ENCODE measurements at places on chromosomes 12 and 14.
A peak's percentile ranks its signal among the peaks of the same experiment; 100 is the strongest.

DNA sequence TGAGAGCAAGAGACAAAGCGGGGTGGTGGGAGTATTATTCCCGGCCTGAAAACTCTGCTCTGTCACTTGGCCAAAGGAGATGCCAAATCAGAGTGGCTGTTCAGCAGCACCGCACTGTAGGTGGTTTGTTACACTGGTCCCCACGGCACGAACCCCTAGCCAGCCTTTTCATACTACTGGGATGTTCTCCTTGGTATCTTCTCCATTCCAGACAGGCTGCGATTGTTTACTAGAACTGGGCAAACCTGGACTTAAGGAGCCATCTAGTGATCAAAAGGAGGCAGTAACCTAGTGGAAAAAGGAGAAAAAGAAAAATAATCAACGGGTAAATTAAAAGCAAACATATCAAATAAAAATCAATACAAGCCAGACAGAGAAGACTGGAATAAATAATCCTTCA, 58.9 kb upstream of the TMTC2 start:
- DNase-seq: peak; percentile 5

DNA sequence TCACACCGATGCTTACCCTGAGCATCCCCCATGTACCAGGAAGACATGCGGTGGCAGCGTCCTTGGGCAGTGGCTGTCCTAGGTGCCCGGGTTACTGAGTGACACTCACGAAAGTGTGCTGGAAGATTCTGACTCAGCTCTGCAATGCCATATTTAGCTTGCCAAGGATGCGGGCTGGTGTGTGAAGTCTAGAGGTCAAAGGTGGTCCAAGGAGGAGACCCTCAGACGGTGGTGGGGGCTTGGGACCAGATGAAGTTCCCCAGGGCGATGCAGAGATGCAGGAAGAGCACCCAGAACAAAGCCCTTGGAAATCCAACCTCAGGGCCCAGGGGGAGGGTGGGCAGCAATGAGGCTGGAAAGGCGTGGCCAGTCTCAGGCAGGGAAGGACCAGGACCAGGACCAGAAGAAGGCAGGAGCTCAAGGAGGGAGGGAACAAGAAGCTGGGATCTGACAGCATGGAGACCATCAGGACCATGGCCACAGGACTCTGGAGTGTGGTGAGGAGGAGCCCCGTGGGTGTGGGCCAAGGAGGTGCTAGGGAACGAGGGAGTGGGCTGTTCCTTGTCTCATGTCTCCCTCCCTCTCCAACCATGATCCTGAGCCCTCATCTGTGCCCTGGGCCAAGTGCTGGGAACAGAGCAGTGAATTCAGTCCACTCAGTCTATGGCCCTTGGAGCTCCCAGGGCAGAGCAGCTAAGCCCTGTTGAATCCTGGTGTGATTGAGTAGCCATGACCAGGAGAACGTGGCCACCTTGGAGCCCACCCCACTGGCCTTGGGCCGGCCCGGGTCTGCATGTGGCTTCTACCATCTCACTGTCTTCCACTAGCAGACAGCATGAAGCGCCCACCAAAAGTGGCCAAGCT, 310.1 kb upstream of the DIO3 start:
- DNase-seq: no peak

GRCh38 chr12:132075026-132075713, 68.9 kb downstream of the DDX51 start:
- no peak for DNase-seq

DNA sequence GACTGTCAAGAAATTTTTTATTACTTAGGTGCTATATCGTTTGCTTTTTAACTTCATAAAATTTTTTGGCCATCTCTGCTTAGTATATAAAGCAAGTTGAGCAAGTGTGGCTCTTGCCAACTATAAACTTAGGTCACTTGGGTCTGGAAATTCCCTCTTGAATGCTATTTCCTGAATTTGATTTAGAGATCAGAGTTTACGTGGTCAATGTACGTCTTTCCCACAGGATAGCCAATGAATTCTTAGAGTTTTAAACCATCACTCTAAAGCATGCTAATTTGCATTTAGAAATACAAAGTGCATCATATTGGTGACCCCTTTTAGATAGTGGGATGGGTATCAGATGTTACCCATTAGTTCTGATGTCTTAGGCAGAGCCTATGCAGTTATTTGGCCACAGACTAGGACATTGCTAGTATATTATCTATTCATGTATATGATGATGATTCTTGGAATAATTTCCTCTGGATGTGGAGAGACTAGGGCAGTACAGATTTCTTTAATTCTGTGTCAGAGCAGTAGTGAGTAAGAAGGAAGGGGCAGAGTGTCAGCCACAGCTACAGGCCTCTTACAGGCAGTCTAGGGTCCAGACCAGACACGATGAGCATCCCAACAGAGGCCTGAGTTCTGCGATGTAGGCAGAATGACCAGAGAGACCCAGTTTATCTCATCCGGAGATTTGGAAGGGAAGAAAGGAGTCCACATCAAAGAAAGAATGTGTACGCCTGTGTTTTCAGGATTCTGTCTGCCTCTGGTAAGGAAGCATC, 30.3 kb downstream of the SCN8A start:
- DNase-seq: no peak

- DNase-seq: peak; percentile 17
Observed at GRCh38 chr12:69527506-69528272, 57.5 kb downstream of the FRS2 start.

GRCh38 chr12:51348116-51348515, 1.6 kb upstream of the CELA1 start:
- no peak for DNase-seq

DNA sequence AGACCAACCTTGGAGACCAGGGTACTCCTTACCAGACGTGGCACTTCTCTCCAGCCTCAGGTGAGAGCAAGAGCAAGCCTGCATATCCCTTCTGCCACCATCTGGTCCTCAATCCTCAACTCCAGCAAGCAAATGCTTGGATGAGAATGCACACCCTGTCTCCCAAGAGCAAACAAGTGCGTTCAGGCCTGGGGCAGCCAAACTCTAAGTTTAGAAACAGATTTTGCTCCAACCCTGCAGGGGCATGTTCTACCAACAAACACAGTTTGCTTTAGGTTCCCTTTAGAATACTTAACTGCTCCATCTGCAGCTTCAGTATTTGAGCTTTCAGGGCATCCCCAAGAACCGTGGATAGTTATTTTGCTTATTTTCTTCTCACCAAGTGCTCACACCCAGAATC, 55.9 kb upstream of the FICD start:
- DNase-seq: no peak

- no peak for DNase-seq
Observed at GRCh38 chr12:32574585-32574984, 104.5 kb upstream of the DNM1L start.

DNA sequence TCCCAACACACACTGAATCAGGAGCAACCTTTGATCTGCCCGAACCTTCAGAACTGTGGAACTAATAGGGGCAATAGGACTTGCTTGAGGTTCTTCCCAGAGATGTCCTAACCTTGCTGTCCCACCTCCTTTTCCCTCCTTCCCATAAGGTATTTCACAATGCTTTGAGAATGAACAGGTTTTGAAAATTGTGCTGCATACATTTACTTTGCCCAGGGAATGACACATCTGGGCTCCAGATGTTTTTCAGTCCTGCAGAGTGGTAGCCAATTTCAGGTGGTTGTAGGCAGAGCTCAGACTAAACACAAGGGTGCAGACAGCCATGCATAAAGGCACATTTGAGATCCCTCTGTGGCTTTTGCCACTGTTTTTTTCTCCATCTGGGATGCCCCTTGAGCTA, 206.7 kb upstream of the PWP1 start:
- DNase-seq: no peak
